Breast epithelium (tissue), 4 donors: ENCODE measurements at places on chromosomes 4 and X. TPM values are rescaled to one million over a fixed set of nuclear protein-coding genes. Genes with fewer than 3 reads are reported as not detected.

- no peaks in the 10 kb centered on the region for H3K4me1 ChIP-seq
- no peak overlapping the region for H3K27ac ChIP-seq
- H3K36me3 ChIP-seq, result no peaks in the 10 kb centered on the region
These were observed 38.6 kb upstream of the MSMO1 start for GRCh38 chr4:165288639-165289422.

DNA sequence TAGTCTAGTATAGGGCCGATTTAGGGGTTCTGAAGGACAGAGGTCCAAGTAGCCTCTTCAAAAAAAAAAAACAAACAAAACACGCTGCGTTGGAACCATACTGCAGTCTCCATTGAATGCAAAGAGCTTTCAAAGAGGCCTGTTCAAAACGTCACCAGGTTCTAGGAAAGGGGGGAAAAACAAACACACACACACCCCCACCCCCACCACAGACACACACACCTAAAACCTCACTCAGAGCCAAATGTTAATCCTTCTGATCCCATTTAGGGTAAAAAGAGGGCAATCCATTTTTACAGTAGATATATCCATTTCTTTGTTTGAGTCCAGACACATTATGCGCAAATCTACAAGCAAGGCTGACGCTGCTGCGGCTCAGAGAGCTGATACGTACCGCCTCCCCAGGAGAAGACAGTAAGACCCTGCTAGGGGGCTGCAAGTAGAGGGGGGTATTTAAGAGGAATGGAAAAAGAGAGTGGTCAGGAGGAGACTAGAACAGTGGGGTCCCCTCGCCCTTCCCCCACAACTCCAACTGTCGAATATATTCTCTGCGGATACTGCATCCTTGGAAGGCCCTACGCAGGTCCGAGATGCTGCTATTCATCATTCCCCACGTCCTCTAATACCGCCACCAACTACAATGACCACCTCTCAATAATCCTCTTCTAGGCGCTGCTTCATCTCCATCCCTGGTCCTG is 1.3 kb downstream of the NKRF start:
- no peaks in the 10 kb centered on the region for H3K27me3 ChIP-seq
- no peak for DNase-seq
- H3K4me1 ChIP-seq, result no peaks in the 10 kb centered on the region
- no peaks in the 10 kb centered on the region for H3K36me3 ChIP-seq
- peak overlapping the region; percentile 74 for H3K4me3 ChIP-seq
- peak overlapping the region; percentile 90 for H3K27ac ChIP-seq

- H3K36me3 ChIP-seq, result no peaks in the 10 kb centered on the region
- peak within 1 kb of the TSS; percentile 65 for H3K4me3 ChIP-seq
- no peak for DNase-seq
These were observed at the start of gene RNF128 for GRCh38 chrX:106726485-106727437. Gene RNF128 (plus strand): TSS chrX:106726701. CDS start chrX:106726914, 213 bp downstream.

- H3K27me3 ChIP-seq, result no peaks in the 10 kb centered on the region
- H3K36me3 ChIP-seq, result no peaks in the 10 kb centered on the region
- H3K27ac ChIP-seq, result peak overlapping the region; percentile 67
- H3K4me1 ChIP-seq, result peaks cover 3% of the 10 kb centered on the region
- no peak overlapping the region for H3K4me3 ChIP-seq
These were observed 32.2 kb downstream of the TRMT44 start for GRCh38 chr4:8472689-8473197.

DNA sequence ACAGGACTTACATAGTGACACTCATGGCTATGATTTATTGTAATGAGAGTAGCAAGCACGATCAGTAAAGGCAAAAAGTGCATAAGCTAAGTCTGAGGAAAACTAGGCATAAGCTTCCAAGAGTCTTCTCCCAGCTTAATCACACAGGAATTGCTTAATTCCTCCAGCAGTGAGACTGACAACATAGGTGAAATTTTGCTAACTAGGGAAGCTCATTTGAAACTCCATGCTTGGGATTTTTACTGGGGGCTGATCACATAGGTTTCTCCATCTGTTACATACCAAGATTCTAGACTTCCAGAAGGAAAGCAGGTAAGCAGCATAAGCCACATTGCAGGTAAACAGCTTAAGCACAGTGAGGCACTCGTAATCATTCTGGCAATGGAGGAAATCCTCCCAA is 71.8 kb upstream of the FHDC1 start:
- H3K27me3 ChIP-seq, result no peaks in the 10 kb centered on the region
- no peak overlapping the region for H3K27ac ChIP-seq
- H3K36me3 ChIP-seq, result no peaks in the 10 kb centered on the region
- no peak overlapping the region for H3K4me3 ChIP-seq

GRCh38 chr4:91681544-91681943 is 622.2 kb upstream of the GRID2 start:
- no peaks in the 10 kb centered on the region for H3K36me3 ChIP-seq
- no peak for DNase-seq
- no peaks in the 10 kb centered on the region for H3K27me3 ChIP-seq
- no peak overlapping the region for H3K27ac ChIP-seq
- no peak overlapping the region for H3K4me3 ChIP-seq
- no peaks in the 10 kb centered on the region for H3K4me1 ChIP-seq

- H3K27me3 ChIP-seq, result no peaks in the 10 kb centered on the region
- H3K4me3 ChIP-seq, result no peak overlapping the region
- H3K27ac ChIP-seq, result no peak overlapping the region
- H3K36me3 ChIP-seq, result no peaks in the 10 kb centered on the region
- no peak for DNase-seq
These were observed 294.1 kb upstream of the SFRP2 start for GRCh38 chr4:154082760-154083535.

- no peak overlapping the region for H3K4me3 ChIP-seq
- no peak for DNase-seq
- H3K36me3 ChIP-seq, result no peaks in the 10 kb centered on the region
These were observed 748 bp downstream of the FAM9B start for GRCh38 chrX:9033179-9033578.

GRCh38 chrX:7637066-7637465 is 205.9 kb upstream of the VCX start:
- H3K4me1 ChIP-seq, result no peaks in the 10 kb centered on the region
- H3K36me3 ChIP-seq, result no peaks in the 10 kb centered on the region
- no peak overlapping the region for H3K4me3 ChIP-seq
- H3K27ac ChIP-seq, result no peak overlapping the region

Gene TLR10
- total RNA-seq, result 1.3 TPM

GRCh38 chr4:10552591-10553280 is 95.5 kb upstream of the ZNF518B start:
- no peak overlapping the region for H3K27ac ChIP-seq
- no peak for DNase-seq
- no peaks in the 10 kb centered on the region for H3K4me1 ChIP-seq

DNA sequence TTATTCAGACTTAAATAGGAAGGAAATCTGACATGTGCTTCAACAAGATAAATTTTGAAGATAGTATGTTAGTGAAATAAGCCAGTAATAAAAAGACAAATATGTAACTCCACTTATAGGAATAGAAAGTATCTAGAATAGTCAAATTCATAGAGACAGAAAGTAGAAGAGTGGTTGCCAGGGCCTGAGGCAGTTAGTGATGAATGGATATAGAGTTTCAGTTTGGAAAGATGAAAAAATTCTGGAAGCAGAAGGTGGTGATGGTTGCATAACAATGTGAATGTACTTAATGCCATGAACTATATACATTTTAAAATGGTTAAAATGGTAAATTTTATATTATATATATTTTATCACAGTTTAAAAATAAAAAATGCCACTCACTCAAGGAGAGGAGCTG is 54.3 kb downstream of the HAND2 start:
- no peaks in the 10 kb centered on the region for H3K27me3 ChIP-seq
- H3K27ac ChIP-seq, result no peak overlapping the region
- H3K4me1 ChIP-seq, result no peaks in the 10 kb centered on the region
- H3K36me3 ChIP-seq, result no peaks in the 10 kb centered on the region

GRCh38 chrX:124328765-124329164 is 3.7 kb upstream of the TEX13D start:
- DNase-seq, result no peak
- H3K4me3 ChIP-seq, result no peak overlapping the region
- H3K27ac ChIP-seq, result no peak overlapping the region

GRCh38 chr4:111330786-111331185 is 707.9 kb upstream of the PITX2 start:
- no peaks in the 10 kb centered on the region for H3K36me3 ChIP-seq
- no peak overlapping the region for H3K27ac ChIP-seq
- H3K27me3 ChIP-seq, result no peaks in the 10 kb centered on the region
- H3K4me3 ChIP-seq, result no peak overlapping the region

- peak overlapping the region; percentile 75 for H3K4me3 ChIP-seq
- no peaks in the 10 kb centered on the region for H3K27me3 ChIP-seq
- no peaks in the 10 kb centered on the region for H3K4me1 ChIP-seq
- peak overlapping the region; percentile 99 for H3K27ac ChIP-seq
- DNase-seq, result peak; percentile 84
These were observed 659 bp upstream of the BMP2K start for GRCh38 chr4:78775303-78776078.

Gene COL4A6
- total RNA-seq, result 6.9 TPM
